ENCODE measurements at places on chromosomes 16 and 17.

DNA sequence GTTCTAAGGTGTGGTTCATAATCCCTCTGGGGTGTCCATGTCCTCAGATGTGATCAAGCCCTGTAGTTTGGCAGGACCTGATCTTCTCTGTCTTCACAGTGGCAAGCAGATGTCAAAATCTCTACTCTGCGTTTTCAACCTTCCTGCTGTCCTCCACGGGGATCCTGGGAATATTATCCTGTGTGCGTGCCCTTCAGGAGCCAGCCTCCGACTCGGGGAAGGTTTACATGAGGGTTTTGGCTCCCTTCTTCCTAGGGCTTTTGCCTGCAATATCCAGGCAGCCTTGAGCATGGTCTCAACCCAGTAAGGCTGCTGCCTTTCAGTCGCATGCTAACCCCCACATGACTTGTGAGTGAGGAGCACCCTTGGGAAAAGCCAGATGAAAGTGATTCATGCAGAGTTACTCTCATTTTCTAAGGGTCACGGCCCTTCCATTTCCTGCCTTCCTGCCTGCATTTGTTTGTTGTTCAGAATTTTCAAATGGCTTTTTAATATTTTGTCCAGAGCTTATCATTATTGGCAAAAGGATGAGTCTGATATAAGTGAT, 202.2 kb upstream of the CHMP6 start:
- DNase-seq = peak; percentile 97

GRCh38 chr17:66612993-66613392, 221.9 kb upstream of the CACNG5 start:
- no peak for DNase-seq

DNA sequence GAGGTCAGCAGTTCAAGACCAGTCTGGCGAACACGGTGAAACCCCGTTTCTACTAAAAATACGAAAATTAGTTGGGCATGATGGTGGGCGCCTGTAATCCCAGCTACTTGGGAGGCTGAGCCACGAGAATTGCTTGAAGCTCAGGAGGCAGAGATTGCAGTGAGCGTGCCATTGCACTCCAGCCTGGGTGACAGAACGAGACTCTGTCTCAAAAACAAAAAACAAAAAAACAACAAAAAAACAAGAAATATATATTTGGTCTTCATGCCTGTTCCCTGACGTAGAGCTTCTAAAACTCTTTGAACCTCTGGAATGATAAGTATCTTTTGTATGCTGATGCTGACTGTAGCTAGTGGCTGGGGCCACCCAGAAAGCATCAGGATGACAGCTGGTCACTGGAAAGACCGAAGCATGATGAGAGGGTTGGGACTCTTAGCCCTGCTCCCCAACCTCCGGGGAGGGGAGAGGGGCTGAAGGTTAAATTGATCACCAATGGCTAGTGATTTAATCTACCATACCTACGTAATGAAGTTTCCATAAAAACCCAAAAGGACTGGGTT, 54.8 kb downstream of the TEX14 start:
- no peak for DNase-seq

GRCh38 chr16:27311448-27311830, 2.3 kb upstream of the IL4R start:
- no peak for DNase-seq

GRCh38 chr17:64773836-64774761, 112.0 kb upstream of the SMURF2 start:
- DNase-seq = peak; percentile 85

DNA sequence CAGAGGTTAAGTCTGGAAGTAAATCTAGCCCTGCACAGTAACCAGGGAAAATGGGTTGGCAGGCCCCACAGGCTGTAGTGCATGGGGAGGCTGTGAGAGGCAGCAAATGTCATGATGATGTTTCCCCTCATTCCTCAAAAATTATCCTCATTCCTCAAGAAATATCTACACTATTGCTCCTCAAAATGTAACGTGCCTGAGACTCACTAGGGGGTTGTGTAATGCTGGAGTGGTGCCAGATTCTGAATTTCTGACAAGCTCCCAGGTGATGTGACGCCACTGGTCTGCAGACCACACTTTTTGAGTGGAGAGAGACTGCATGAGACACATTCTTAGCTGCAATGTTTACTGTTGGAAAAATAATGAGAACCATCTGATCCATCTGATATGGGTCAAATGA, 1.2 kb upstream of the MPP3 start:
- DNase-seq = no peak

DNA sequence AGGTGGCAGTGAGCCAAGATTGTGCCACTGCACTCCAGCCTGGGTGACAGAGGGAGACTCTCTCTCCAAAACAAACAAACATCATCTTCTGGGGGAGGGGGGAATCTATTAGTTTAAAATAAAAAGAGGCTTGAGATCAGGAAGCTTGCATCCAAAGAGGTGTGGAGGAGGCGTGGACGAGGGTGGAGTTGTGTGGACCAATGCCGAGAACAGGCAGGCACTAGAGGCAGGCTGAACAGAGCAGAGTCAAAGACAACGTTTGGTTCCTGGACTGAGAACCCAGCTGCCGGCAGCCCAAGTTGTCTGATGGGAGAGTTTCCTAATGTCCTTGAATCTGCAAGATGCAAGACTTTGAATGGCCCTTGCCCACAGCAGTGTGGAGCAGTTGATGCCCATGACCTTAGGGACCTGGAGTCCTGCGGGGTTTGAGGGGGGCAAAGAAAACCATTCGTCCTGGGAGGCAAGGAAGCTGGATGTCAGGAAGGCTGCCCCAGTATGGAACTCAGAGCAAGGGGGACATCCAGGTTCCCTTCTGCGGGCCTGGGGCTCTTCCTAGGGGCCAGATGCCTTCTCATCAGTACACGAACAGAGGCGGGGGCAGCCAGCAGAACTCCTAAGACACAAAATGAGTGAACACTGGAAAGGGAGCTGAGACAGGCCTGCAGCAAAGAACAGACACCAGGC, 9.2 kb downstream of the TBC1D16 start:
- DNase-seq = no peak

DNA sequence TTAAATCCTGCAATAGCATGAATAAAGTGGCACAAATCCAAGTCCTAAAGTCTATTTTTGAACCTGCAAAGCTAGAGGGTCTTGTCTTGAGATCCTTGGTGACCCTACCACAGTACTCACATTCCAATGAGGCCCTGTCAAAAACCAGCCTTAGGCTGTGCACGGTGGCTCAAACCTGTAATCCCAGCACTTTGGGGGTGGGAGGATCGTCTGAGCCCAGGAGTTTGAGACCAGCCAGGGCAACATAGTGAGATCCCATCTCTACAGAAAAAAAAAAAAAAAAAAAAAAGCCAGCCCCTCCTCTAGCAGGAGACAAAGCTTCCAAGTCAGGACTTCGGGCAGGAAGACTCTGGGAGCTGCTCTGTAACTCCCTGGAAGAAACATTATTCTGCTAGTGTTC, 16.3 kb downstream of the CYTH1 start:
- no peak for DNase-seq

GRCh38 chr17:78337244-78338109, 22.4 kb downstream of the SOCS3 start:
- DNase-seq = peak; percentile 84

DNA sequence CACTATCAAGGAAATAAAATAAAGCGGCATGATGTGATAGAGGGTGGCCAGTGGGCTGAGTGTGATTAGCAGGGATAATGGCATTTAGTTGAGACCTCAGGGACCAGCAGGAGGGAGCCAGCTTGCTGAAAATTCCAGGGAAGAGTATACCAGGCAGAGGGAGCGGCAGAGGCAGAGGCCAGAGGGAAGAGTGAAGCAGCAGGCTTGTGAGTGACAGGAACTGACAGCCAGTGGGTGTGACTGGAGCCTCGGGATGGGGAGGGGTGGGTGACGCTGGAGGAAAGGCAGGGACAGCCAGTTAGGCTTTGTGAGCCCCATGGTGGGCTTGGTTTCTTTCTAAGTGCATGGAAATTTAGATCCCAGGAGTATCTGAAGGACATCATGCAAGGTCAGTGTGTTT, 209.7 kb upstream of the CACNG3 start:
- DNase-seq = no peak

DNA sequence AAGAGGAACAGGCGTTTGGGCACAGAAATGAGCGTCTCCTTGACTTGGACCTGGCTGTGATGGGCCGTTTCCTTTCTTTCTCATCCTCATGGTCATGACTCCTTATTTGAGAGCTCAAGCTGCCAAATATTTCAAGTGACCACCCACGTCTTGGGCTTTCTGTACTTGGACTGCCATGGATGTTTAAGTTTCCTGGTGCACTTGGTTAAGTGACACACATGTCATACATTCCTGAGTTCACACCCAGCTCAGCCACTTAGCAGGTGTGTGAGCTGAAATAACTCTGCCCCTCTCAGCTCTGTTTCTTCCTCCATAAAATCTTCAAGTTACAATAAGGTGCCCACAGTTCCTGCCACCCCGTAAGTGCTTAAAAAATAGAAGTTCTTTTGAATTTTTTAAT, 114.5 kb downstream of the CLEC16A start:
- DNase-seq = no peak

DNA sequence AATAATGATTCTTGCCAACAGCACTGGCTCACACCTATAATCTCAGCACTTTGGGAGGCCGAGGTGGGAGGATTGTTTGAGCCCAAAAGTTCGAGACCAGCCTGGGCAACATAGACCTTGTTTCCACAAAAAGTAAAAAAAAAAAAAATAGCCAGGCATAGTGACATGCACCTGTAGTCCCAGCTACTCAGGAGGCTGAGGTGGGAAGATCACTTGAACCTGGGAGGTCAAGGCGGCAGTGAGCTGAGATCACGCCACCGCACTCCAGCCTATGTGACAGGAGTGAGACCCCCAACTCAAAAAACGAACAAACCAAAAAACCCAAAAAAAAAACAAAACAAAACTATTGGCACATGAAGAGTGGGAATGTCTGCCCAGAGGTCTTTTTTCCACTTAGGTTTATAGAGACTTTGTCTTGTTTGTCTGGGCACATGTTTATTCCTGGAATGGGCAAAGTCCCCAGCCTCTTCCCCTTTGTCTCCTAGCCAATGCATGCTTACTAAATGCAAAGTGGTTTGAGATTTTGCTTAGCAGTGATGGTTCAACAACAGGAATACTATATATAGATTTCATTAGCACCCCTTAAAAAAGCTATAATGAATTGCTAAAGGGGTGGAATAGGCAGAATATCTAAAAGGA, 25.9 kb downstream of the NMT1 start:
- DNase-seq = no peak

DNA sequence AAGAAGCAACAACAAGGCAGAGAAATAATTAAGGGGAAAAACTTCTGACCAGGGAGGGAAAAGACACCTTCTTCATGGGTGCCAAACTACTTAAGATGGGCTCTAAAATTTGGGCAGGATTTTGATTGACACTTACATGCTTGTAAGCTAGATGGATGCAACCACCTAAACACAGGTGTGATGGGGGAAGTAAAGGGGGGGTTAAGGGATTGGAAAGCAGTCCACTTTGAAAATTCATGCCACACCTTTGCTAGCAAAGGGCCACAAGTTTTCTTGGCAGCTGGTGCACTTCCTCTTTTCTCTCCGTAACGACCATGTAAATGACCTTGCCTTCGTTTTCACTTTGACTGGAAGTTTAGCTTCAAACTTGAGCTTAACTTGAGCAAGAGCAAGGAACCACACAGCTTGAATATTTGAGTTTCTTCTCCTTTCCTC, 14.3 kb upstream of the PRKAR1A start:
- DNase-seq = no peak

GRCh38 chr17:44006272-44006597, 1.8 kb downstream of the NAGS start:
- no peak for DNase-seq

GRCh38 chr17:82217530-82218204, 5.0 kb upstream of the CCDC57 start:
- DNase-seq = peak; percentile 94

GRCh38 chr17:51230306-51230705, 29.5 kb downstream of the MBTD1 start:
- DNase-seq = no peak

DNA sequence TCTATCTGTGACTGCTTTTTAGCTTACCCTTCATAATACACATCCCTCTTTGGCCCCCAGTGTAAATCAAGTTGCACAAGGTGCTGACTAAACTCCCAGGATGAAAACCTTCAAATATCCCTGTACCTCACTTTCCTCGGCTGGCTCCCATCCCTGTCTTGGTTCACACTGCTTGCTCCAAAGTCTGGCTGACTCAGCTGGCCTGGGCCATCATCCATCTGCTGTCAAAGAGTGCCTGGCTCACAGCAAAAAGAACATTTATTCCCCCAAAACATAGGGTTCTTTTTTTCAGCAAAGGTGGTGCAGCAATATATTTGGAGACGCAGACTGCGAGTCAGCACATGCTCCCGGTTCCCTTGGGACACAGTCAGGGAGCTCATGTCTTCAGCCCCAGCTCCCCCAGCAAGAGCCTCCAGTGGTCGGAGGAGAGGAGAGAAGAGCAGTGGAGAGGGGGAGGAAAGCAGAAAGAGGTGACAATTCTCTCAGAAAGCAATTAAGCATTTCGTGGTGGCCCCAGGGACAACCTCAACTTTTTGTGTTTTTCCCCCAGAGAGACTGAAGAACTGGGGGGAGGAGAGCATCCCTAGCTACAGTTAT, 26.1 kb downstream of the GPR142 start:
- no peak for DNase-seq

DNA sequence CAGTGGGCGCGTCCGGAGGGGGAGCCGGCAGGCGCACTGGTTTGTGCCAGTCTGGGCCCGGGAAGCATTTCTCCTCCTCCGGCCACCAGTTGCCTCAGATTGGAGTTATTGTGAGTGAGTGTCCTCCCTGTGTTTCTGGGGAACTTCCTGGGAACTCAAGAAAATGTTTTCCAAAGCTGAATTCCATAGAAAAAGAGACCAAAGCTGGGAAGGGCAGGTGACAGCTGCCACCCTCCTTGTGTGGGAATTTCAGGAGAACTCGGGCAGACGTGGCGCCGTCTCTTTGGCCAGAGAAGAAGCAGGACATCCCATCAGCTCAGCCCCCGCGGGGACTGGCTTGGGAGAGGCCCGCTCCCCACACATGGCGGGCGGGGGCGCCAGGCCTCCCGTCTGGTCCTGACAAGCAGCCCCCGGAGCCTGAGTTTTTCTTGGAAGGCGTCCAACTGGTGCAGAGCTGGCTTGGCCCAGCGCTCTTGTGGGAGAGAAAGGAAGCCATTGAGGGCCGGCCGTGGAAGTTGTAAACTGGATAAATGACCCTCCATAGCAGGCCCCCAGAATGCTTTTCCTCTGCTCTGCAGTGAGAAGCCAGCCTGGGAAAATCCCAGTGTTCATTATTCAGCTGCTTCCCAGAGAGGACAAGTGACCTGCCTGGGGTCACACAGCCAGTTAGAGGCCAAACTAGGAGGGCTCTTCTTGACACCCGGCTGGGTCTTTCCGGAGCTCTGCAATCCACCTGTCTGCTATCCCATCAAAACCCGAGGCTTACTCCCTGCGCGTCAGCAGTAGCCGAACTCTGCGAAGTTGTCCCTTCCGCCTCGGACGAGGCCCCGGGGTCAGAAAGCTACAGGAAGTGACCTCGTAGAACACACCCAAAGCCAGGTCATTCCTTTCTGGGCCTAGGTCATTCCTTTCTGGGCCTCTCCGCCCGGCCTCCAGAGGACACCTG, 39.2 kb upstream of the GSE1 start:
- DNase-seq = peak; percentile 78

- DNase-seq = peak; percentile 21
Observed at GRCh38 chr17:10337136-10337535, 35.7 kb downstream of the MYH13 start.

Data from mesenchymal stem cell (in vitro differentiated cells and primary cell).